Activated naive CD8-positive, alpha-beta T cell treated with anti-CD3 and anti-CD28 coated beads, Interleukin-2, amount 10 ng/mL, durations not matched to agents 7 days and 5 days (primary cell): ENCODE measurements at places on chromosomes 1 and 21.

DNA sequence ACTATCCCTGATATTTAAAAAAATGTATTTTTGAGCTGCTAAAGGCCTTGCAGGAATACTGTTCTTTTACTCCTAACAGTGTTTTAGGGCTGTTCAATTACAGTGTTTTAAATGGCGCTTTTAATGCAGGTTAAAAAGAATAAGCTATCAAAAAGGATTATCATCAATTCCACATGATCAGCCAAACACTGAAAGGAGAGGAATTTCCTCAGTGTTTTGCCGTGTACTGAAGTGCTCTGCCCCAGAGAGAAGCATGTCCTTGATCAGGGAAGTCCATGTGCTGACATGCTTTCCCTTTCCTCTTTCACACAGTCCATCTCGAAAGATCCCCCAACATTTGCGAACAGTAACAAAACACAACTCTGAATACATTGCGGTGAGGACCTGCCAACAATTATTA lies 3.3 kb downstream of the CFAP298 start:
- DNase-seq = no peak

- no peak for DNase-seq
Measured at GRCh38 chr1:192952646-192953045, 106.5 kb downstream of the UCHL5 start.

- DNase-seq = no peak
Measured at GRCh38 chr1:39894884-39895495, 6.7 kb downstream of the MYCL start.

- DNase-seq = no peak
Measured at GRCh38 chr1:36083219-36083618, 675 bp upstream of the TEKT2 start.

DNA sequence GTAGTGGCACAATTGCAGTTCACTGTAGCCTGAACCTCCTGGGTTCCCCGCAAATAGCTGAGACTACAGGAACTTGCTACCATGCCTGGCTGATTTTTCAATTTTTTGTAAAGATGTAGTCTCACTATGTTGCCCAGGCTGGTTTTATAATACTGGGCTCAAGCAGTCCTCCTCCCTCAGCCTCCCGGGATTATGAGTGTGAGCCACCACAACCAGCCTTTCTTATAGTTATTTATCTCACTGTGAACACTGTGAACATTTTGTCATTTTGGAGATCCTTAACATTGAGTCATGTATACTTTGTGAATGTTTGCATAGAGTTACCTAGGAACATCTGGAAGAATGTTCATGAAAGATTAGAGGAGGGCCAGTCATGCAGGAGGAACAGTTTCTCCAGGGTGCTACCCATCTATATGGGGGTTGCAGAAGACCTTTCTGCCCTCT lies 127.1 kb upstream of the CACYBP start:
- DNase-seq = no peak

- DNase-seq = no peak
Measured at GRCh38 chr1:89274411-89274857, 1.8 kb upstream of the GBP5 start.

DNA sequence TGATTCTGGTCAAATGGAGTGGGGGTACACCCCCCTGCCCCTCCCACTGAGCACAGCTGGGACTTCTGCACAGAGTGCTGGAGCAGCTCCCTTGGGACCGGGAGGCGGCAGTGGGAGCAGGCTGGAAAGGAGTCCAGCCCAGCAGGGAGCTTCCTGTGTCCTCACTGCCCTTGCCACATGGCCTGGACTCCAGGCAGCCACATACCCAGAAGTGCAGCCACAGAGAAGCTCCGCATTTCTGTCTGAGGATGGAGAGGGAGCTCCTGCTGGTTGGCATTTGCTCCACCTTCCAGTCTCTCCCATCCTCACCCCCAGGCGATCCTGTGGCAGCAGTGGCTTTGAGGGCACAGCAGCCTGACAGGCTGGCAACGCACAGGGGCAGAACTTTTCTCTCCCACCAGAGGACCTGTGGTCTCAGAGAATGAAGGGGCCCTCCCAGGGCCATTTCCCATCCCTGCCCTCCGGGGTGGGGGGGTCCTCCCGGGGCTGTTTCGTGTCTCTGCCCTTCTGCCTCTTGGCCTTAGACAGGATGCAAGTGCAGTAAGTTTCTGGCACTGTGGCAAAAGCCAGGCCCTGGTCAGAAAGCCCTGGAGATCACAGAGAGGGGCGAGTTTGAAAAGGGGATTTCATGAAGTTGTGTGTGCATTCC lies 103.6 kb upstream of the COL6A1 start:
- DNase-seq = no peak

GRCh38 chr1:14516974-14517840 lies 81.3 kb upstream of the KAZN start:
- DNase-seq = no peak

- DNase-seq = no peak
Measured at GRCh38 chr1:21251773-21252471, 38.3 kb downstream of the ECE1 start.

GRCh38 chr1:30765556-30766434 lies 8.2 kb upstream of the LAPTM5 start:
- DNase-seq = no peak

DNA sequence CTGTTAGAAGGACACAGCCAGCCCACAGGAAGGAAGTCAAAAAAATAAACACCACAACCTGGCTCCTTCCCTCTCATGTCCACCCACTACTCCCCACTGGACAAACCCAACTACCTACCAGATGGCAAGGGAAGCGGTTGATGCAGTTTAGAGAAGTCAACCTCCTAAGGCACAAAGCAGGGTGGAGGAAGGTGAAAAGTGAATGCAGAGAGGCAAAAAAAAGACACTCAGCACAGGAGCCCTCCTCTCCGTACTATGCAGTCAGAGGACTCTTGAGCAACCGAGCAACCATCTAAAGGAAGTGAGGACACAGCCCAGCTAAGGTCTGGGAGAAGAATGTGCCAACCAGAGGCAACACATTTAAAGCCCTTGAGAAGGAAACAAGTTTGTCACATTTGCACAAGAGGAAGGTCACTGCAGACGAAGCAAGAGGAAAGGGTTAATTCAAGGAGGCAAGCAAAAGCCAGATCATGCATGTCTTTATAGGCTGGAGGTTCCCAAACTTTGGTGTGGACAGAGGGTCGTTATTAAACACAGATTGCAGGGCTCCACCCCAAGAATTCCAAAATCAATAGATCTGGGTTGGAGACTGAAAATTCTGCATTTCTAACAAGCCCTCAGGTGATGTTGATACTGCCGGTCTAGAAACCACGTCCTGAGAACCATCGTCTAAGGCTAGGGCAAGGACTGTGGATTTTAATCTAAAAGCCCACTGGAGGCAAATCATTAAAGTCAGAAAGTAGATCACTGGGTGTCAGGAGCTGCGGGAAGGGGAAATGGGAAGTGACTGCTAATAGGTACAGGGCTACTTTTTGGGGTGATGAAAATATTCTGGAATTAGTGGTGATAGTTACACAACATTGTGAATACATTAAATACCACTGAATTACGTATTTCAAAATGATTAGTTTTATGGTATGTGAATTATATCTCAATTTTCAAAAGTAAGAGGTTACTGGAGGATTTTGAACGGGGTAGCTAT lies 19.7 kb downstream of the TP53BP2 start:
- no peak for DNase-seq

GRCh38 chr1:40532844-40533424 lies 1.5 kb downstream of the ZNF684 start:
- no peak for DNase-seq

- DNase-seq = no peak
Measured at GRCh38 chr1:51541313-51542050, 22.4 kb upstream of the EPS15 start.
